Right hindlimb (tissue), 1 donor: ENCODE measurements at places on chromosomes 1 and 21.

DNA sequence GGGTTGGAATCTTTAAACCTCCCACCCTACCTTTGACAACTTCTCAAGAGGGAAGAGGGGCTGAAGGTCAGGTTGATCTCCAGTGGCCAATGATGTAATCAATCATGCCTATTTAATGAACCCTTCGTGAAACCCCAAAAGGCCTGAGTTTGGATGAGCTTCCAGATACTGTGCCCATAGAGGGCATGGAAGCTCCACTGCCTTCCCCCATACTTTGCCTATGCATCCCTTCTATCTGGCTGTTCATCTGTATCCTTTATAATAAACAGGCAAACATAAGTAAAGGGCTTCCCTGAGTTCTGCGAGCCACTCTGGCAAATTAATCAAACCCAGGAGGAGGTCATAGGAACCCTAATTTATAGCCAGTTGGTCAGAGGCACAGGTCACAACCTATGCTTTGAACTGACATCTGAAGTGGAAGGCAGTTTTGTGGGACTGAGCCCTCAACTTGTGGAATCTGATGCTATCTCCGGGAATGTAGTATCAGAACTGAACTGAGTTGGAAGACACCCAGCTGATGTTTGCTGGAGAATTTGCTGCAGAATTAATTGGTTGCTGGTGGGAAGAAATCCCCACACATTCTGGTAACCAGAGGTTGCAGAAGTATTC is 24.8 kb downstream of the S100A10 start:
- DNase-seq, result no peak

DNA sequence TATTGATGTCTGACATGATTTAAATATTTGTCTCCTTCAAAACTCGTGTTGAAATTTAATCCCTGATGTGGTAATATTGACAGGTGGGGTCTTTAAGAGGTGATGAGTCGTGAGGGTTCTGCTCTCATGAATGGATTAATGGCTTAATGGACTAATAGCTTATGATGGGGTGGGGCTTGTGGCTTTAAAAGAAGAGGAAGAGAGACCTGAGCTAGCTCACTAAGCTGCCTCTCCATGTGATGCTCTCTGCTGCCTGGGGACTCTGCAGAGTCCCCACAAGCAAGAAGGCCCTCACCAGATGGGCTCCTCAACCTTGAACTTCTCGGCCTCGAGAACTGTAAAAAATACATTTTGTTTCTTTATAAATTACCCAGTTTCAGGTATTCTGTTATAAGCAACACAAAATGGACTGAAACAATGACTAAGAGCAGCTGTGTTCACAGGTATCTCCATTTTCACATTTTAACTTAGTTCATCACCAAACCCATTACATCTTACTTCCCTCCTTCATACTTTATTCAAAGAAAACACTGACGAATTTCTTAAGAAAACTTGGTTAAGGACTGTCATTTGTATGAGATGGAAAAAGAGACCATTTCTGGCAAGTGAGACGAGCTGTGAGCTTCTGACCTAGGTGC is 12.1 kb upstream of the AIM2 start:
- no peak for DNase-seq

DNA sequence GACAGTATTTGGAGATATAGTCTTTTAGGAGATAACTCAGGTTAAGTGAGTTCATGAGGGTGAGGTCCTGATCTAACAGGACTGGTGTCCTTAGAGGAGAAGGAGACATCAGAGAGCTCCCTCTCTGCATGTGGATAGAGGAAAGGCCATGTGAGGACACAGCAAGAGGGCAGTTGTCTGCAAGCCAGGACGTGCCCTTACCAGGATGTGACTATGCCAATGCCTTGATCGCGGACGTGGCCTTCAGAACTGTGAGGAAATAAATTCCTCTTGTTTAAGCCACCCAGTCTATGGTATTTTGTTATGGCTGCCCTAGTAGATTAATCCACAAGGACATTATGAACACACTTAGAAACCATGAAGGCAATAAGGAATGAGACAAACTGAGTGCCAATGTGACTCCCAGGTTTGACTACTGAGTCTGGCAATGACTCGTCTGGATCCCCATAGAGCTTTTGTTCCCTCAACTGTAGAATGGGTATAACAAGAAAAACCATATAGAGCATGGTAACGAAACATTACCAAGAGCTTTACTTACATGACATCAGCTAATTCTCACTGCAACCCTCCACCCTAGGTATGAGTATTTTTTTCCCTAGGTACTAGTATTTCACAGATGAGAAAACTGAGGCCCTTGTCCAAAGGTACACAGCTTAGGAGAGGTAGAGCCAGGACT is 6.5 kb downstream of the URB1 start:
- DNase-seq, result no peak

- no peak for DNase-seq
Observed at GRCh38 chr1:46577671-46578070, 26.2 kb upstream of the KNCN start.

DNA sequence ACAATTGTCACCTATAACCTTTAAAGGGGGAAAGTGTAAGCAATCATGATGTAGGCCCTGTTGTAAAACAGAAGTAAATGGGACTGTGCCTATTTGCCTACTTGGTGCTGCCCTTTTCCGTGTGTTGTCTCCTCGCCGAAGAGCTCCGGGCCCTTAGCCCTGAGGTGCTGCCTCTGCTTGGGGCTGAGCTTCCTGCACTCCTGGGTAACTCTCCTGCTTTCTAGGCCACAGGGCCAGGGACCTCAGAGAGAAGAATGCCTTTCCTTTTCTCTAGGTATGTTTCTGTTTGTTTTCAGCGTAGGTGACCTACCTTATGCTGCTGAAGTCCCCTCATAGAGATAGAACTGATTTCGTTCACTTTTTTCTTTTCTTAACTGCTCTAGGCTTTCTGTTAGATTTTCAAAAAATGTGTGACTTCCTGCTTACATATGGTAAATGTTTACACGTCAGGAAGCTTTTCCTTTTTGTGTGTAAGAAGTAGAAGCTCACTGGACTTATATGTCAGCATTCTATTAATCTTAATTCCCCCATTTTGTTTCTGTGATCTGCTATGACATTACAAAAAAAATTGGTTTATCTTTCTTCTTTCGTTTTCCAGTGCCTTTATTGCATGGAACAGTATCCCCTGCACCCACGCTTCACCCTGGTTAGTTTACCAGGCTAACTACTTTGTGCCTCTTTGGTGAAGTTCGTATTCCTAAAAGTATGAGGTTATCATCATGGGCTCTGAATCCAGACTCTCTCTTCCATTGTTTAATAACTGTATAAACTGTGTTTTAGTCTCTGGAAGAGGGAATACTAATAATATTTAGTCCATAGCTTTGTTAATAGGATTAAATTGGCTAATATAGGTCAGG is 61.7 kb downstream of the ITSN1 start:
- no peak for DNase-seq

DNA sequence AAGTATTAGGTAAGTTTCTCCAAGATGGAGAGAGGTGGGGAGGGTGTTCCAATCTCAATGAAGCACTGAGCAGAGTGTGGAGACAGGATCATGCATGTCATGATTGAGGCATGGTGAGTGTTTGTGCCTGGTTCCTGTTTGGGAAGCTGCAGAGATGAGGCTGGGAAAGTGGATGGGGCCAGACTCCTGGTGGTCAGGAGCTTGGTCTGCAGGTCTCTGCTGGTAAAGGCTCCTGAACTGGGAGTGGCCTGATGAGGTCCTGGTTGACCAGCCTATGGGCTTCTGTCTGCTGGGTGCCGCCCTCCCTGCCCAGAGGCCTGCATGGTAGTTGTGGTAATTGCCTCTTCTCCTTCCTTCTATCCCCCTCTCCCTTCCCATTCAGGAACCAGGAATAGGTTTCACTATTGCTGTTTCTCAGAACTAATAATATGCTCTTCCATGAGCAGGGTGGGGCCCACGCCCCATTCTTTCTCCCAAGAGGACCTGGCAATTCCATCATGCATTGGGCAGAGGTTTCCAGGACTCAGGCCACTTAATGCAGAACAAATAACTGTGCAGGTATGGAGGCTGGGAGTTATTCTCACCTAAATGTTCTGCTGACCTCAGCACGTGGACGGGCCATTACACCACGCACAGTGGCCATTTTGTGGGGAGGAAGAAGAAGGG is 24.5 kb downstream of the PROK1 start:
- DNase-seq, result no peak

- no peak for DNase-seq
Observed at GRCh38 chr1:115678141-115678540, 36.4 kb downstream of the VANGL1 start.

DNA sequence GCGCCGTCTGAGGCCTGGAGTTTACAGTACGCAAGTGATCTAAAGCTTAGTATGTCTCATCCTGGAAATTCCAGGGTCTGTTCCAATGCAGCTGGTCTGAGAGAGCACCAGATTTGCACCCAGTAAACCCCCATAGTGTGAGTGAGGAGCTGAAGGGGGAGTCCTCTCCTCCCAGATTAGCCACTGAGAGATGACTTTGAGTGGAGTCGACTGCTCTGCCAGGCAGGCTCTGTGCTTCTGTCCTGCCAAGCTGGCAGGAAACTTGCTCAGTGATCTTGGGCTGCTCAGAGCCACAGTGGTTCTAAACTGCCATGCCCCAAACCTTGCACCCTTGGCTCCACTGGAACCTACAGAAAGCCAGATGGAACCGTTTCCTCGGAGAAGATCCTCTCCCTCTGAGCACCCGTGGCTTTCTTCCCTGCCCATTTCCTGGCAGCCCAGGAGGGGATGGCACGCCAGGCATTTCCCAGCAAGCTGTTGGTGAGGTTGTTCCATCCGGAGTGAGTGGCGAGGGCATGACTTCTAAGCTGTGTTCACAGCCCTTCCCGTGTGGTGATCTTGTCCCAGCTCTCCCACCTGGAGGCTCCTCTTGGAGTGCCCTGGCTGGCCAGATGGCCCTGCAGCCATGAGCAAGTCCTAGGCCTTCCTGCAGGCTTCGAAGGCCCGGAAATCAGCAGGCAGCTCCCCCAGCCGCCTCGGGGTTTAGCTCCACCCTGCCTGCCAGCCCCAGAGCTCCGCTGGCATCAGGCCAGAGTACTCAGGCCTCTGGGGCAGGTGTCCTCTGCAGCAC is 125.9 kb upstream of the VAMP3 start:
- no peak for DNase-seq

GRCh38 chr1:1539310-1540089 is 924 bp downstream of the TMEM240 start:
- DNase-seq, result peak; percentile 60

DNA sequence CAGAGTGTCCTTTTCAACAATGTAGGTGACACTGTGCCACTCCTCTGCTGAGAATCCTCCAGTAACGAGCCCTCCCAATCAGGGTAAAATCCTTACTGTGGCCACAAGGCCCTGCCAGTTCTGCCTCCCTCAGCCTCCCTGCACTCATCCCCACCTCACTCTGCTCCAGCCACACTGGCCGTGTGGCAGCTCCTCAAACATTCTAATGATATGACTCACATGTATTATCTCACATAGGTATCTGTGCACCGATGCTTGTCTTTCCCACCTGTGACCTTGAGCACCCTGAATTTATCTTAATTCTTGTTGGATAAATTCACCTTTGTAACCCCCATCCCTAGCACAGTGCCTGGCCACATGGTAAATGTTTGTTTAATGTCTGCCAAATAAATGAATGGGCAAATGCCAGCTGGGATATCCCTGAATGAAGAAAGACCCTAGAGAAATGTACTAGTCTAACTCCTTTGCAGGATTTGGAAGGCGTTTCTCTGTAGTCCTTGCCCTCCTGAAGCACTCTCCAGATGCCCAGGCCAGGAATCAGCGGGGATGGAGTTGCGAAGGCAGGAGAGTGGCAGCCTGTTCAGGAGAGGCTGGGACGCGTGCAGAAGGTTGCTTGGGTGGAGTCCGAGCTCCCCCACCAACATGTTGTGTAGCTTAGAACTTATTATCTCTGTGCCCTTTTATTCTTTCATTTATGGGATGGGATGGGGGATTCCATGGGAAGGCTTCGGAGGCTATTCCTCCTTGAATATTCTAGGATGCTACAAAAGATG is 106.0 kb downstream of the TMEM53 start:
- no peak for DNase-seq

GRCh38 chr1:26583646-26584485 is 54.3 kb downstream of the RPS6KA1 start:
- DNase-seq, result no peak

- DNase-seq, result no peak
Observed at GRCh38 chr21:32570456-32570855, 14.9 kb downstream of the TCP10L start.

- DNase-seq, result no peak
Observed at GRCh38 chr1:180256341-180257027, 26.4 kb downstream of the LHX4 start.

DNA sequence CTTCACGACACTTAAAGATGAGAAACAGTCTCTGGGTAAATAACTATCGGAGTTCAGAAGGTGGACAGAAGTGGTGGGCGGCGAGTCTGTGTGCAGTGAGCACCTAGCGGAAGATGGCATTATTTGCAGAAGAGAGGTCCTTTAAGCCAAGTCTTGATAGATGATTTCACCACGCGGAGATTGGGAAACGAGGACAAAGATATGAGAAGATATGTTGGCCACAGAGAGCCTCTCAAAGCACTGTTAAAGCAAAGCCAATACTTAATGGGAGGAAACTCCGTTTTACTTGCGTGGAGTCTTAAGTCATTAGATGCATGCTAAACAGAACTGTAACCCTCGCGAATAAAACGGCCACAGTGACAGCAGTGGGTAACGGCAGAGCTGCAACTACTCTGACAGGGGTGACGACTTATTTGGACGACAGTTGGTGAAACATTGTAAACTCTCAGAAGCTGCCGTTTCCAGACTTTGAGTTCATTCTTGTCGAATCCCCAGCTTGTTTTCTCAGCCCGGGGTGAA is 577 bp upstream of the CEP350 start:
- DNase-seq, result no peak

DNA sequence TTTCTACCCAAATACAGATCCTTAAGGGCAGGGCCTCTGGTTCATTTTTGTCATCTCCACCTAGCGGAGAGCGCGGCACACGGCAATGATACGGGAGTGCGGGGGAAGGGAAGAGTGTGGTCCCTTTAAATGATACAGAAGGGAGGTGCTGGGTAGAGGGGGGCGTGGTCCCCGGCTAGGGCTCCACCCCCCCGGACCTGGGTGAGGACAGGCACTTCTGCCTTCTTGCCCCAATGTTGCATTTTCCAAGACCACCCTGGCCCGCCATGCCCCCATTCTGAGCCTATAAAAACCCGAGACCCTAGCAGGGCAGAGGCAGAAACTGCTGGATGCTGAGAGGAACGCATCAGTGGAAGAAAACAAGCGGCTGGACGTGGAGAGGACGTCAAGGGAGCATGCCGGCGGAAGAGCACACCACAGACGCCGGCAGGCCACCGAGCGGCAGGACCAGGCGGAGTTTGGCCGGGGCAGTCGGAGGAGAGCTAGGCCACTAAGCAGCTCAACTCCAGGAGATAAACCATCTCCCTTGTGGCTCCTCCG is 30.0 kb downstream of the LRRC3 start:
- DNase-seq, result peak; percentile 27

DNA sequence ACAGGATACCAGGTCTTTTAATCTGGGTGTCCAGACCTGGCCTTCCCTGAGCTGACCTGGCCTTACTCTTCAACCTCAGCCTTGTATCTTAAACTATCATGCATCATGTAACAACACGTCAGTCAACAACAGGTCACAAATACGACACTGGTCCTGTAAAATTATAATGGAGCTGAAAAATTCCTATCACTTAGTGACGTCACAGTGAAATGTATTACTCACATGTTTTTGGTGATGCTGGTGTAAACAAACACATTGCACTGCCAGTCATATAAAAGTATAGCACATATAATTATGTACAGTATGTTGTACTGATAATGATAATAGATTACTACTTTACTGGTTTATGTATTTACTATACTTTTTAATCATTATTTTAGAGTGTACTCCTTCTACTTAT is 31.5 kb downstream of the ESRRG start:
- no peak for DNase-seq
